ENCODE measurements at places on chromosomes 11 and 22.

GRCh38 chr11:118415739-118416068 lies 14.3 kb downstream of the ATP5MG start:
- no peak for DNase-seq

DNA sequence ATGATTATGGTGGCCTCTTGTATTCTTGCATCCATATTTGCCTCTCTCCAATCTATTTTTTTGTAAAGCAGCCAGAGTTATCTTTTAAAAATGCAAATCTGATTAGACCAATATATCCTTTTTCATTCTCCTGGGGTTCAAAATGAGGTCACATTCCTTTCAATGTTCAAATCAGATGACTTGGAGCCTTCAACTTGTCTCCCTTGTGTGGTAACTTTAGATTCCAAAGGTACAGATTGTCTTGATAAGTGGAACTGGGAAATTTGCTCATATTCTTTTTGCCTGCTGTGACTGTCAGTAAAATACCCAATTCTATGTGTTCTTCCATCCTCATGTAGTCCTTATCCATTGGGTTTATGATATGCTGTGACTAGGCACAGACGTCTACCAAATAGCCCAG lies 15.1 kb upstream of the CAPRIN1 start:
- DNase-seq: no peak

GRCh38 chr11:762421-763072 lies 14.7 kb downstream of the GATD1 start:
- DNase-seq: peak; percentile 84

- no peak for DNase-seq
These were observed 42.9 kb downstream of the LINC01488 start for GRCh38 chr11:69524291-69524882.

DNA sequence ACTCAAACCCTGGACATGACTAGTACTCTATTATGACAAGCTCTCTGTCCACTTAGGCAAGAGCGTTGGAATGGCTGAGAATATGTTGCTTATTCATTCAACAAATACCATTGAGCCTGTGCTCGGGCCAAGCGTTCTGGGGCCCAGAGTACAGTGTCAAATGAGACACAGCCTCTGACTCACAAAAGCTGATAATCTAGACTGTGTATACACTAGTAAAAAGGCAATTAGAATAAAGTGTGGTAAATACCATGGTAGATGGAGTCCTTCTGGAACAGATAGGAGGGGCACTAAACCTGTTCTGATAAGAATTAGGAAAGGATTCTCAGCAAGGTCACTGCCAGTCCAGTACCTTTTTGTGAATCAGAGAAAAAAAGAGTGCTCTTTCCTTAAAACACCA lies 24.7 kb downstream of the KCNE3 start:
- DNase-seq: no peak

GRCh38 chr22:44460287-44460686 lies 37.7 kb downstream of the RTL6 start:
- no peak for DNase-seq

DNA sequence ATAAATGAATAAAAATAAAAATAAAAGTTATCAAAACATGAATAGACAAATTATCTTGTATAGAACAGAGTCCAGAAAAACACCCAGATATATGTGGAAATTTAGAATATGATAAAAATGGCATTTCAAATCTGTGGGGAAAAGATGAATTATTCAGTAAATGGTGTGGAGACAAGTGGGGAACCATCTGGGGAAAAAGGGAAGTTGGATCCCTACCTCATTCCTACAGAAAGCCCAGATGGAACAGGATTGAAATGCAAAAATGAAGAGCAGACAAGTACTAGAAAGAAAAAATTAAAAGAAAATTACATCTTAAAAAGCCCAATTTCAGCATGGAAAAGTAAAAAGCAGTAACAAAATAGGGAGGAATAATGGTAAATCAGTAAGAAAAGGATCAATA lies 8.1 kb upstream of the RASL10A start:
- DNase-seq: no peak

- DNase-seq: no peak
These were observed 14.0 kb downstream of the CBX7 start for GRCh38 chr22:39138357-39138997.

GRCh38 chr11:97739932-97740800 lies 1280.6 kb upstream of the CNTN5 start:
- no peak for DNase-seq

- no peak for DNase-seq
These were observed 327.1 kb upstream of the MTNR1B start for GRCh38 chr11:92642177-92642931.

DNA sequence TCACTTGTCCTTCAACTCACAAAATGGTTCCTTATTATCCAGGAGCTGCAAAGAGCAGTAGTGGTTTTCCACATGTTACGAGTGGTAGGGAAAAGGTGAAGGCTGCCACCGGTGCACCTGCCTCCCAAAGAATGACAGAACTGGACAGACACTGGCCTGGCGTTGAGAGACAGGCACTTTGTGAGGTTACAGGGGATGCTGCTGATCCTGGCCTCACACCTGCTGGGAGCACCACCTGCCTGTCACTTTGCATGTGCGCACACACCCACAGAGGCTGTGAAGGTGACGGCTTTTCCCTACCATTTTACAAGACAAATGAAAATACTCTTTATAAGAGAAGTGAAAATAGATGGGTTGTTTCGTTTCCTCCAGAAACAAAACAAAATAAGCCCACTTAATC lies 175.3 kb upstream of the B3GAT1 start:
- DNase-seq: no peak

DNA sequence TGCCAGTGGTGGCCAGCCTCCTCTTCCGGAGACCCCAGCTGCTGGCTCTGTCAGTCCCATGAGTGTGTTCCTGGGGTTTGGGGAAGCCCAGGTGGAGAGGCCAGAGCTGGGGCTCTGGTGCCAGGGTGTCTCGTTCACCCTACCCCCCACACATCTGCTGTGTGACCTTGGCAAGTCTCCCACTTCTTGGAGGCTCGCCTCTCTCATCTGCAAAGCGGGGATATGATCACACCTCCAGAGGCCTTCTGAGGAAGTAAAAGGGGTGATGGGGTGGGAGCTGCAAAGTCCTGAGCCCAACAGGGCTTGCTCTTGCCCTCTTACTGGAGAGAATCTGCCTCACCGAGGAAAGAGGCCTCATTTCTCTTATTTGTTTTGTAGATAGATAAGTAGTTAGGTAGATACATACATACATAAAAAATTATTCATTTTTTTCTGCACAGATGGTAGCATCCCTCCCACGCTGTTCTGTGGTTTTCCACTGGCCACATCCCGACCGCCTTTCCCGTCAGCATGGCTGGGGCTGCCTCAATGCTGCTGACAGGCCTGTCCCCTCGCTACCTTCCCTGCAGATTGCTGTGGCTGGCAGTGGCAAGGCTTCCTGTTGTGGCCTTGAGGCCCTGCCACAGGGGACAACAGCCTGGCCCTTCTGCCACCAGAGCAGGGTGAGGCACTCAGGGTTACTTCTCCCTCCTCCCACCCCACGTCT lies 23.9 kb downstream of the MYO7A start:
- no peak for DNase-seq

- DNase-seq: no peak
These were observed 32.2 kb downstream of the C2CD3 start for GRCh38 chr11:74138572-74138971.

DNA sequence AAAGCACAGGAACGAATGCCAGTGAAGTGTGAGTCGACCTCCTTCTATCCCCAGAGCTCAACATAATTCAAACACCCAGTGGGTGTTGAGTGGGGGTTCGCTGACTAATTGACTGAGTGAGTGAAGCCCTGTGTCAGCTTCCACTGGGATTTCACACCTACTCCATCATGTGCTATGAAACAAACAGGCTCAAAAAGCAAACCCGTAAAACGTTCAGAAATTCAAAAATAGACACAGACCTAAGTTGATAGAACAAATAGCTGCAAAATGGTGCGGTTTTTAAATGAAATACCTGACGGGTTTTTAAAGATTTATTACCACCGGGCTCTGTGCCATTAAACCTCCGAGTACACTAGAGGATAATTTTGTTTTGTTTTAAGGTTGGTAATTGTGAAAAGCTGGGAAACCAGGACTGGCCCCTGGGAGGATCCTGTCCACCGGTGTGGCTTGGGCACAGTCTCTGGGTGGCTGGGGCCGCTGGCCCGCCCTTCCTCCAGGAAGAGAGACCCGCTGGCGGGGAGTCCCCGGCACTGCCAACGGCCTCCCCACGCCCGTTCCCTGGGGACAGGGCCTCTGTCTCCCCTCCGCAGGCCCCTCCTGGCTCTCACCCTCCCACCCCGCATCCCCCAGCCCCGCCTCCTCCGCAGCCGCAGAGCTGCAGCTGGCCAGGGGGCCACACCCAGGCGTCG lies 13.6 kb downstream of the KCNJ5 start:
- DNase-seq: no peak

DNA sequence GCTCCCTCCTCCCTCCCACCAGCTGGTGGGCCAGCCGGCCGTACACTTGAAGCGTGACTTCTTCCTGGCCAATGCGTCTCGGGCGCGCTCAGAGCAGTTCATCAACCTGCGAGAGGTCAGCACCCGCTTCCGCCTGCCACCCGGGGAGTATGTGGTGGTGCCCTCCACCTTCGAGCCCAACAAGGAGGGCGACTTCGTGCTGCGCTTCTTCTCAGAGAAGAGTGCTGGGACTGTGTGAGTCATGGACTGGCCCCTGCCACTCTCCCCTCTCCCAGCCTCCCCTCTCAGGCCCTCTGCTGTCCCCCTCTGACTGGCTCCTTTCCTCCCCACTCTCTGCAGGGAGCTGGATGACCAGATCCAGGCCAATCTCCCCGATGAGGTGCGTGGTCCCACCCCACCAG lies 24.7 kb downstream of the CAPN1 start:
- no peak for DNase-seq

DNA sequence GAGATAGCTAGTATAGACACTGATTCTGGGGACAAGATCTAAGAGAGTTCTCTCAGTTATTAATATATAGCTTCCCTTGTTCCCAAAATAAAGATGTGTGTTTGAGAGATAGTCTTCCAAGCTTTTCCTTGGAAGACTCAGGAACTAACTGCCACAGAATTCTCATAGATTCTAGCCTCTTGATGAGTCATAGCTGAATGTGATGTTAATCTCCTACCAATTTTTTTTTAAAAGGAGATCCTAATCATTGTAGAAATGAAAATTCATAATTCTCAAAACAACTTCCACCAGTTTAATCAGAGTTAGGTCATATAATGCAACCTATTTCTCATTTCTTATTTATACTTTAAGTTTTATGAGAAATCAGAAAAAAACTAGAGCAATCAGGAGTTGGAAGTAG lies 148.8 kb downstream of the JRKL start:
- no peak for DNase-seq

GRCh38 chr11:69193629-69194028 lies 37.9 kb downstream of the SMIM38 start:
- DNase-seq: no peak

- no peak for DNase-seq
These were observed 13.2 kb upstream of the OSBPL5 start for GRCh38 chr11:3178349-3178748.

- DNase-seq: no peak
These were observed 3.2 kb upstream of the TBX1 start for GRCh38 chr22:19757140-19757984.

DNA sequence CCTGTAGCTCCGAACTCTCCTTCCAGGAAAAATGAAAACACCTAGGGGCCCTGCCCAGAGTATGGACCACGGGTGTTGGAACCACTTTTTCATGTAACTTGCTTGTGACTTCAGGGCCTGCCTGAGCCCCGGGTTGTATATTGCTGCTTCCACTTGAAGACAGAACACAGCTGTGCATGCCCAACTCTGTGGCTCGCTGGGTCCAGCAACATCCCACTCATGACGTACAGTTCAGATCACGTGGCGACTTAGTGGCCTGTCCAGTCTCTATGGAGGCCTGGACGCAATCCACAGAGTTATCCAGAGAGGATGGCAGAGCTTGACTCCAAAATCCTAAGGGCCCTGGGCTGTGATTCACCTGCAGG lies 6.8 kb downstream of the C11orf21 start:
- DNase-seq: no peak

DNA sequence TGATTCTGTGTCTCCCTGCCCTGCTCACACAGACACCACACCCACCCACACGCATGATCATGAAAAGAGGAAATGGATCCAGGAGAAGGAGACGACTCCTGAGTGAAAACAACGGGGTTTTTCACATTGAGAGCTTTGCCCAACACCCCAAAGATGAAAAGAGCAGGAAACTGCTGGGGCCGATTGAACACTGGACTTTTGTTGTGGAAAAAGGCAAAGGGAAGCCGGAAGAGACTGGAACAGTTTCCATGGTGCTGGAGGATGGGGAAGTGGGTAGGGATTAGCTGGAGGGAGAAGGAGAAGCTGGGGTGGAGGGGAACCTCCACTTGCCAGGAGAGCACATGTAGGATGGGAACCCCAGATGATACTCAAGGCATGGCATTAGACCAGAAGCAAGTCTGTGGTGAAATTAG lies 5.2 kb upstream of the SLC43A3 start:
- DNase-seq: no peak

- no peak for DNase-seq
These were observed 32.0 kb downstream of the OR5A2 start for GRCh38 chr11:59394186-59394585.

DNA sequence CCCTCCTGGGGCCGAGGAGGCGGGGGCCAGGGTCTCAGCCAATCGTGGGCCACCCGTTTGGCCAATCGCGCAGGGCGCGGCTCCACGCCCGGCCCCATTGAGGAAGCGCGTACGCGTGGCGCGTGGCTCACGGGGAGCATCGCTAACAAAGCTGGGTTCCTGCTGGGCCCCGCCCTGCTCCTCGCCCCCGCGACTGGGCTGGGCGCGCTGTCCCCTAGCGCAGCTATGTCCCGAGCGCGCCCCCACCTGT lies 614 bp upstream of the ASCL2 start:
- DNase-seq: no peak
